Neural progenitor cell (in vitro differentiated cells): ENCODE measurements at places on chromosomes 1 and 21.

DNA sequence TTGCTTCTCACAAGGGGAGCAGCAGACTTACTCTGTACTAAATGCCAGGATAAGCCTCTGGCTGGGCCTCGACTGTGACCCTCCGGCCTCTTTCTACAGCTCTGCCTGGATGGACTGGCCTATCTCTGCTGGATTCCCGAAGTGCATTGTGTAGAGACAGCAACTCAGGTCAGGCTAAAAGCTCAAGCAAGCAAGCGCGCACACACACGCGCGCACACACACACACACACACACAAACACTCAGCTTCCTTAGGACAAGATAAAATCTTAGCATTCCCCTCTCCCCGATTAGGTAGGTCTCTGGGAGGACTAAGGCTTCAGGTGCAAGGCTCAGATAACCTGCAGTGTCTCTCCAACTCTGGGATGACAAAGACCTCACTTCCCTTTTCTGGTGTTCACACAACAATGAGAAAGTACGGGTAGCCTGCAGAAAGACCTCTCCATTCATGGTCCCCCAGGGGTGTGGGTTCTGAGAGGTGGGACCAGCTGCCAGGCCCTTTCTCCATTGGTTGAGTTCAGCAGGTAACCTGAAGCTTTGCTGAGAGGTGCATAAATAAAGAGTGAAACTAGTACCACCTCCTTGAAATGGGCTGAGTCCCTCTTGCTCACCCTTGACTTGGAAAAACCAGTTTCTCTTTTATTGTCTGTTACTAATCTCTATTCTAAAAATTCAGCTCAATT, 155.1 kb upstream of the CAMK1G start:
- peak; percentile 82 for DNase-seq

DNA sequence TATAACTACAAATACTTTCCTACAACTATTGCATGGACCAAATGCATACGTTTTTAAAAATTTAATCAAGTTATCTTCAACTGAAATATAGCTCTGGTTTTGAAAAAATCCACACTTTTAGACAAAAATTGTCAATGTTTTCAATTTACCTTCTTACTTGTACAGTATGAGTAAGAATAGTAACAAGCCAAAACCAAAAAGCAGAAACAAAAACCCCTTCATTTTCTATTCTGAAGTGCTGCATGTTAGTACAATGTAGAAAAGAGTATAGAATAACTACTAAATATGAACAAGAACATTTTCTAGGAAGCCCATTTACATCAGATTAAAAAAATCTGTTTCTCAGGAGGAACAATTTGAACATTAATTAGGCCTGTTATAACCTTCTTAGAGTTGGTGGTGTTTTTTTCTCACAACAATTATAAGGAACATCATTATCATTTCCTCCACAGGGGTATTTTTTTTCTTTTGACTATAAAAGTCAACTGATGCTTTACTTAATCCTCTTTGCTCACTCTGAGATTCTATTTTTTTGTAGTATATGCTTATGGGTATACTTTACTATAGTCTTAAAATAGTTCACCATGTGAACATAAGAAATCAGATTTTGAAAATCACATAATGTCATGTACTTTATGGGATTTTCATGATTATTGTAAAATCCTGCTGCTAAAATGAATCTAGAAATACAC, 475.4 kb downstream of the PTBP2 start:
- no peak for DNase-seq

DNA sequence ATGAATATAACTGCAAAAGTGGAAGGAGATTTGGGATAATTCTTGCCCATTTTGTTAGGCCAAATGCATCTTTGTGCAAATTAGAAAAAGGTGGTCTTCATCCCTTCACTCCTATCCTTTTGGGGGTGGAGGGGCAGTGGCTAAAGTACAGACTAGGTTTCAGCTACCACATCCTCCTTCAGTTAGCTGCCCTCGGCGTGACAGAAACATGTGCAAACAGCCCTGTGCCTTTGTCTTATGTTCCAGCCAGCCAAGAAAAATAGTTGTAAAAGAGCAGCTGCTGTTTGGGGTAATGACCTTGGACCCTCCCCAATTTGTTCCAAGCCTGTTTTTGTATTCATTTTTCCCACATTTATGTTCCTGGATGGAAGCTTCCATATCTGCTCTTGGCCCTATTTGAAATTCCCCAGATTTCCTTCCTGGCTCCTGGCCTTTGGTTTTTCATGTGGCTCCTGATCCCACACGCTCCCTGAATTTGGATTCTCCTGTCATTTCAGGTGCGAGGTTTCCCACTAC, 8.3 kb upstream of the LGALS8 start:
- no peak for DNase-seq

DNA sequence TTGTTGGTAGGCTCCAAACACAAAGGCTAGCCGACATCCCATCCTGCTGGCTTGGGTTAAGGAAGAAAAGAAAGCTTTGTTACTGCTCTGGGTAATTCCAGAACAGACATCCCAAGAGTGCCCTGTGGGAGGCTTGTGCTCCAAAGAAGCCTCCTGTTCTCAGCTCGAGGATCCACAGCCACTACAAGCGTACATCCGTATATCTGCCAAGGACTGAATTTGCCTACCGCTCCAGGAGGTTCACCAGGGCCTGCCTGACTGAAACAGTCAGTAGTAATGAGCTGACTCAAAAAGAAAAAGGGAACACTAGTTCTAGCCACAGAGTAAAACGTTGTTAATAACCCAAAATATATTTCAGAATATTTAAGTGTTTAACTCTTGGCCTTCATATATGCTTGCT, 24.8 kb upstream of the MUTYH start:
- DNase-seq: peak; percentile 73

- DNase-seq: no peak
Measured at GRCh38 chr1:22204989-22205913, 62.4 kb upstream of the WNT4 start.

- no peak for DNase-seq
Measured at GRCh38 chr1:3809680-3810079, 13.4 kb upstream of the LRRC47 start.

DNA sequence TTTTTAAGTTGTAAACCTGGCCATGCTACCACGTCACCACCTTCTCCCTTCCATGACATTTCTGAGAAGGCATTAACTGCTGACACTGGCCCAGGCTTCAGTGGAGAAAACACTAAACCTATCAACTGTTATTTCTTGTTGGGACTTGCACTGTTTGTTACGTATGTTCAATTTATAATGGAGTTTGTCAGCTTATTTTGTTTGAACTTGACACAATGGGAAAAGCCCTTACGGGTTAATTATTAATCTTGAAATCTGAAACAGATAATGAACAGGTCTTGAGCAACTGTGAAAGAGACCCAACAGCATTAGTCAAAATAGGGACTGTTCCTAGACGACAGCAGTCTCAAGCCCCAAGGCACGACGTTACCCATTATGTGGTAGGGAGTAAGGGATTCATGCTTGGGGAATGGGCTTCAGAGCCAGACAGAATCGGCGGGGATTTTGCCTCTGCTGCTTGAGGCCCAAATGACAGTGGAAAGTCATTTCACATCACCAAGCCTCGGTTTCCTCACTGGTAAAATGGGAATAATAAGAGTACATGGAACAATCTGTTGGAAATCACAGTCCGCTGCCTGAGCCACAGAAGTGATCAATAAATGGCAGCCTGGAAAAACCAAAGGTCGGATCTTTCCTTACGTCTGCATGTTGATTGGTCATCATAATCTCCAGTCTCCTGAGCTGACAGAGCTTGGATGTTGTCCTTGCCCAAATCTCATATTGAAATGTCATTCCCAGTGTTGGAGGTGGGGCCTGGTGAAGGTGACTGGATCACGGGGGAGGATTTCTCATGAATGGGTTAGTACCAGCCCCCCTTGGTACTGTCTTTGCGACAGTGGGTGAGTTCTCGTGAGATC, 44.5 kb downstream of the TIAM1 start:
- DNase-seq: no peak

DNA sequence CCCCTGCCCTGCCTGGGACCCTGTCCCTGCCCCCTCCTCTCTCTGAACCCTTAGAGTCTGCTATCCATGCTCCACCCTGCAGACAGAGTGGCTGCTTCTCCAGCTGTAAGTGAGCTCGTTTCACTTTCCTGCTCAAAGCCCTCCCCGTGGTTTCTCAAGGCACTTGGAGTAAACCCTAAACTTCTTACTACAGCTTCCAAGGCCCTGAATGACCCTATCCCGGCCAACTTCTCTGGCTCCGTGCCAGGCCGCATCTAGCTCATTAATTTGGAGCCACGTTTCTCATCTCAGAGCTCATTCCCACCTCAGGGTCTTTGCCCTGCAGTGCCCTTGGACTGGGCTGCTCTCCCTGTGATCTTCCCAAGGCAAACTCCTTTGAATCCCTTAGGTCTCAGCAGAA, 235.1 kb upstream of the RUNX1 start:
- no peak for DNase-seq

- DNase-seq: no peak
Measured at GRCh38 chr21:43882952-43883545, 18.0 kb downstream of the AGPAT3 start.

DNA sequence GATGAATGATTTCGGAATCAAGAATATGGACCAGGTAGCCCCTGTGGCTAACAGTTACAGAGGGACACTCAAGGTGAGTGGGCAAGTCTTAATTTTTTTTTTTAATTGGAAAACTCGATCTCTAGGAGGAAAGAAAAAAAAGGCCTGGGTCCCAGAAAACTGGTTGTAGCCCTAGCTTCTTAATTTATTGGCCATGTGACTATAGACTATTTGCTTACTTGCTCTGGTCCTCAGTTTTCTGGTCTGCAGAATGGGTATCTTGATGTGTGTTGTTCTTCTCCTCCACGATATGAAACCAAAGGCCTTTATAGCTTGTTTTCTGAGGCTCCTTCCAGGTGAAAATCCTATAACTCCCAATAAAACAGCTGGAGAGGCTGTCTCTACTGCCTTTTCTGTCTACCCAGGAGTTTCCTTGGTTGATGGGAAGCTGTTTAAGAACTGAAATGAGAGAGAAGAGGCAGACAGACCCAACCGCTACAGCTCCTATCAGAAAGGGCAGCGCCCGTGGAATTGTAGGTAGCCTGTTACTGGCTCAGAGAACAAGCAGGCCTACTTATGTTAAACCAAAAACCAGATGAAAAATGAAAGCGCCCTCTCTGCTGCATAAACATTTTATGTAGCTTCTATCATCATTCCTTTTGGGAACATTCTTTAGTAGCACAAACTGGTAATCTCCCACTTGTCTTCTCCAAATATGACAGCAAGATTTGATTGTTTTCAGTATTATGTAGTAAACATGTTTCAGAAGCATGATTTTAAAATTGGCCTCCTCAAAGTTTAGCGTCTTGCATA, 4.5 kb downstream of the ETS2 start:
- no peak for DNase-seq

- no peak for DNase-seq
Measured at GRCh38 chr1:7298749-7299151, 472.3 kb upstream of the VAMP3 start.

GRCh38 chr1:36098650-36099365, 10.1 kb downstream of the ADPRS start:
- DNase-seq: no peak

DNA sequence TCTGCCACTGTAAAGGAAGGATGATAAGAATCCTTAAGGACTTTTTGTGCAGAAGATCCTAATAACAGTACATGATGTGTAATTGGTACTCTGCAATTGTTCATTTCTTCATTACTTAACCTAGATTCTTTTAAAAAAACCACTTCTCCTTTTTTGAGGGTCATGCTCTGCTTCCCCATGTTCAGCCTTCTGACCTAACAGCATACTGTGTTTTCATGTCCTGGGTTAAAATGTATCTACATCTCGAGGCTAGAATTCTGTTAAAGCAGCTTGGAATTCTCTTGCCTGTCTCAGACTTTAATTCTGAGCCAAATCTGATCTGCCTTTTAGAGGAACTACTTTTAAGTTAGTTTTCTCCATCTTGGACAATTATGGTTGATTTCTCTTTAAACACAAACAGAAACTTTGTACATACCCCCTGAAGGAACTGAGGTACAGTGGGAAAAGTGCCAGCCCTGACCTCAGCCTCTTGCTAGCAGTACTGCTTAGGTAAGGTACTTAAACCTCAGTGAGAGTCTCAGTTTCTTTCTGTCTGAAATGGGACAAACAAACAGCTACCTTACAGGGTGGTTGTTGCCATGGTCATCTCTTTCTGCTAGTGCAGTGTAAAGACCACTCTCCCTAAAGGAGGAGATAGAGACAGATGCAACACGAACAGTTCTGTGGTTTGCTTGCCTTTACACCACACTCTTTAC, 103.2 kb upstream of the DYNLT5 start:
- DNase-seq: no peak

- no peak for DNase-seq
Measured at GRCh38 chr21:24781146-24781545, 826.1 kb downstream of the MRPL39 start.

DNA sequence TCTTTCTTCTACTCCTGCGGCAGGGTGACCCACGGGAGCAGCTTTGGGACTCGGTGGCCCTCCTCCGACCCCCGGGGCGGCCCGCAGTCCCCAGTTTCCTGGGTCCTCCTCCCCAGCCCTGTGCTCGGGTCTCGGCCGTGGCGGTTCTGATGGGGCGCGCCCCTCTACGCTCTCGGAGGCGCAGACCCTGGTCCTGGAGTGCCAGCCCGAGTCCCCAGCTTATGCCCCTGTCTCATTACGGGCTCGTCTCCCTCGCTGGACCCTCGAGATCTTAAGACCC, 430 bp downstream of the BTG2 start:
- DNase-seq: no peak

GRCh38 chr1:54884768-54885167, 2.2 kb downstream of the DHCR24 start:
- DNase-seq: no peak

DNA sequence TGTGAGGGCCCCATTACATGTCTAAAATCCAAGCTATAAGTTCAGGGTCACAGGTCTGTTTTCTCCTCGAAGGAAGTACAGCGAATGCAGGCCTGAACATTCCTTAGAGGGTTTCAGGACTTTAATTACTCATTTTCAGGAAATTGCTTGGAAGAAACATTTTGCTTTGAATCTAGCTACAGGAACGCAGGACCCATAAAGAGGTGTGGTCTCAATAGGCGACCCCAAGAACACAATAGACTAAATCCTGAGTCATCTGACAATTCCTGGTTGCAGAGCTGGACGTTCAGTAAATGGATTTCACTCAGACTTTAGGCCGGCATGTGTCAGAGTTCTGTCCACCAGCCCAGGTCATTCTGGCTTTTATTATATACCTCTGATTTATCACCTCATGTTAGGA, 1.0 kb upstream of the ERG start:
- no peak for DNase-seq

DNA sequence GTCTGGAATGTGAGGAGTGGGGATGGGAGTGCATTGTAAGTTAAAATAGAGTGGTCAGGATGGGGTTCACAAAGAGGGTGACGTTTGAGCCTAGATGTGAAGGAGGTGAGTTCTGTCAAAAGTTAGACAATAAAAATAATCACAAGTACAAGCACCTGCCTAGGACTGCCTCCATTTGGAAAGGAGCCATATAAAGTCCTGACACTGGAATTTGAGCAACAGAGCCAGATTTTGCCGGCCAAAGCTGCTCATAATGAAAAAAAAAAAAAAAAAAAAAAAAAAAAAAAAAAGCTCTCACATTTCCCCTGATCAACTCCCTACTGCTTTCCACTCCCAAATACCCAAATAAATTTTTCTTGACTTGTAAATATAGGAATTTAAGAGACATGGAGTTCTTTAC, 4.1 kb downstream of the PALMD start:
- DNase-seq: no peak
